ENCODE measurements at places on chromosomes 12 and 14.

- H3K36me3 ChIP-seq: no peaks in the 10 kb centered on the region
- peaks cover 12% of the 10 kb centered on the region for H3K27me3 ChIP-seq
Measured at GRCh38 chr12:53744751-53745150, 7.0 kb downstream of the CISTR start.

DNA sequence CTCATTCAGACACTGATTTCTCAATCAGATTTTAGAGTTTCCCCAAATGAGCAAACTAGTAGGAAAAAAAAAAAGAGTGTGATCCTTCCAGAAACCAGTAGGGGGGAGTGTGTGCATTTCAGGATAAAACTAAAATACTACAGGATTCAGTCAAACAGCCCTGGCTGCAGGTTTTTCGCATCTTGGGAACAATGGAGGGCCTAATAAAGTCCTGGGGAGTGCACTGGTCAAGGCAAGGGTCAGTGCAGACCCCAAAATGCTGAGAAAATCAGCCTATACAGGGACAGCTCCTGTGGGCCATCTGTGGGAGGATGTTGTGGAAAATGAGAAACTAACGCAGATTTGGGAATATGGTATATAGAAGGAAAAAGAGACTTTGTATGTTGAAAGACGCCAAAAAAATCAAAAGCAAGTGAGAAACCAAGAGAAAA lies 22.2 kb upstream of the ABCD4 start:
- no peaks in the 10 kb centered on the region for H3K4me1 ChIP-seq
- DNase-seq: no peak
- no peaks in the 10 kb centered on the region for H3K27me3 ChIP-seq
- no peak overlapping the region for H3K27ac ChIP-seq

DNA sequence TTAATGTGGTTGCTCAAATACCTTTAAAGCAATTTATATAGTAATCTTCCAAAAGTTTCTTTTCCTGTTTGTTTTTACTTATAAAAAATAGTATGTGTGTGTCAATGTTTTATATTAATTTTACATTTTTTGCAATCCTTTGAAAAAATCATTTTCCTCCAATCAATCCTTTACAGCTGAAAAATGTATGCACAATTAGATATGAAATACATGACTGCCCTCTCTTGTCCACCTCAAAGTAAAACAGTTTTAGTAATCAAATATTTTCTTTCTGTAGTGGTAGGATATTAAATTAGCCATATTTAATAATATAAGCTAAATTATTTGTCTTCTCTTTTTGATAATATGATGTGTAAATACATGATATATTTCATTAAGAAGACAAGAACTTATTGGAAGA lies 269.9 kb downstream of the ADAMTS20 start:
- no peak overlapping the region for H3K27ac ChIP-seq
- no peak overlapping the region for H3K4me3 ChIP-seq
- no peaks in the 10 kb centered on the region for H3K27me3 ChIP-seq
- no peak for DNase-seq
- no peaks in the 10 kb centered on the region for H3K36me3 ChIP-seq
- no peaks in the 10 kb centered on the region for H3K4me1 ChIP-seq

GRCh38 chr14:97946240-97946639 lies 1149.1 kb downstream of the VRK1 start:
- no peaks in the 10 kb centered on the region for H3K4me1 ChIP-seq
- DNase-seq: no peak
- no peaks in the 10 kb centered on the region for H3K36me3 ChIP-seq
- no peaks in the 10 kb centered on the region for H3K27me3 ChIP-seq

DNA sequence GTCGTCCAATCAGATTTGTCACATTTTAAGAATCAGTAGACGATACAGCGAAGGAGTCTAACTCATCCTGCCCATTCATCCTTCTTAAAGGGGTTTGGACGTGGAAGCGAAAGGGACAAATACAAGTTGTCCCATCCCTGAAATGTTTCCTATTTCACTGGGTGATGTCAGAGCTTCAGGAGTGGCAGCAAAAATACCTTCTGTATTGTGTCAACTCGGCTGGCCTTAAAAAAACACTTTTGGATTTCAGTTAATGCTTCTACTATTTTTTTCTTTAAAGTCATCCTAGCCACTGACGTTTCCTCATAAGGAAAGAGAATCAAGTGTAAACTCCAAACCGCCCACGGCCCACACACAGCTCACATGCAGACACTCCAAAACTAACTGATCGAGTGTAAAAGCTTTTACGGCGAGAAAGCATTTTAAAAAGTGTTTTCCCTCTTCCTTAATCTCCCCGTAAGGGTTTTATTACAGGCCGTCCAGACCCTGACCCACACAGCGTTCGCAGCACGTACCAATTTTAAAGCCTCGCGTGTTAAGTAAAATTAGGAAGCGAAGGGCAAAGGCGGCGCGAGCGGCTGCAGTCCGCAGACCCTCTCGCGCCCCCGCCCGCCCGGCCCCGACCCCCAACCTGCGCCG lies 593 bp downstream of the CFL2 start:
- no peak for DNase-seq
- H3K36me3 ChIP-seq: no peaks in the 10 kb centered on the region
- peak overlapping the region; percentile 97 for H3K27ac ChIP-seq

DNA sequence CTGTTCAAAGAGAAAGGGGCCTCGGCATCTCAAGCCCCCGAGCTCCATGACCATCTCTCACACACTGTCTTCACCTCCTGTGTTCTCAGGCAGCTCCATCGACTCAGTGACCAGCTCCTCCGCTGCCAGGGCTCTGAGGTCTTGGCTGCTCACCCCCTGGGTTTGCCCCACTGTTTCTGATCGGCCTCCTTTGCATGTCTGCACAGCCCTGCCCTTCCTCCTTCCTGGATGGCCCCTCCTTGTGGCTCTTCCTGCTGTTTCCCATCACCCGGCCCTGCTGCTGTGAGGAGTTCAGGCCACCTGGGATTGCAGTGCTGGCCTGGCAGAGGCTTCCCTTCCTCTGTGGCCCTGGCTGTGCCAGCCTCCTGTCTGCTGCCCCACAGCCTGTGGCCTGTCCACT lies 38.1 kb upstream of the PIWIL1 start:
- H3K4me1 ChIP-seq: no peaks in the 10 kb centered on the region
- H3K4me3 ChIP-seq: no peak overlapping the region
- no peaks in the 10 kb centered on the region for H3K36me3 ChIP-seq
- peaks cover 22% of the 10 kb centered on the region for H3K27me3 ChIP-seq
- no peak for DNase-seq
- no peak overlapping the region for H3K27ac ChIP-seq
